Activated CD4-positive, alpha-beta T cell treated with anti-CD3 and anti-CD28 coated beads for 4 hours (primary cell): ENCODE measurements at places on chromosomes 5 and 9.

DNA sequence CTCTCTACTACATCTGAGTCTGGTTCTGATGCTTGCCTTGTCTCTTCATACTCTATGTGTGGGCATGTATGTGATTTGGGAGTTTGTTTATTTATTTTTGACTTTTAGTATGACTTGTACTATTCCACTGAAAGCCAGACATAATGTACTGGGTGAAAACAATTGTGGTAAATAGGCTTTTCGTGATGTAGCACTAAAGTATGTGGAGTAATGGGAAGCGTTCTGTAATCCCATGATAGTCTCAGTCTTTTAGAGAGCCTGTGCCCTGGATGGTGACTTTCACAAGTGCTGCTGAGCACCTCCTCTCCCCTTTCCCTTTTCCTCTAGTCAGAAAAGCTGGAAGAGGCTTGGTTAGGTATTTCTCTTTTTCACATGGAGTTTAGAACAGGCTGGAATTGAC lies 85.8 kb upstream of the S1PR3 start:
- no peak for DNase-seq

GRCh38 chr9:99121604-99122003 lies 16.7 kb downstream of the TGFBR1 start:
- DNase-seq: no peak

DNA sequence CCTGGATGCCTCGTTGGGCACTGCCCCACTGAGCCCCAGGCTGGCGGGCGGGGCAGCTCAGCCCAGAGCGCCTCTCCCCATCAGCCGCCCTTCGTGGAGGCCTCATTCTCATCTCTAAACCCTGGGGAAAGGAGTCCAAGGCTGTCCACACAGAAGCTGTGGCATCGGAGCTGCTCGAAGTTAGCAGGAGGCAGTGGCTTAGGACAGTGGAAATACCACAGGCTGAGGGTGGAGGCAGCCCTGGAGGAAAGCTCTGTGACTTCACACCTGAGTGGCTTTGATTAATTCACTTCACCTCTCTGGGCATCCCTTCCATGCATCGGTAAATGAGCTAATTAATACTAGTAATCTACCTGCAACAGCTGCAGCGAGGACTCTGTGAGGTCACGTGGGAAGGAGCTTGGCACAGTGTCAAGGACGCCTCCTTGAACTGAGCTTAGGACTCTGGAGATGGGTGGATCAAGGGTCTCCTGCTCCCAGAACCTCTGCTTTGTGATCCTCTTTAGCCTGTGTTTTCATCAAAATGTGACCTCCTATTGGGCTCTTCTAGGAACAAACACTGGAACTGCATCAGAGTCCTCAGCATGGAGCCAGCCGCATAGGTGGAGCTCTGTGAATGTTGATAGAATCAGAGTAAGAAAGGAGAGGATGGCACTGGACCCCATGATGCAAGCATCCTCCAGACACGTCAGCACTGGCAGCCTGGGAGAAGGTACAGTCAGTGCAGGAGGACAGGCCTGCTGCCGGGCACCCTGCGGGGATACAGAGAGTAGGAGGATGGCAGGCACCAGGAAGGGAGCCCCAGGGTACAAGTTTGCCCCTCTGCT lies 842 bp upstream of the ANGPTL2 start:
- no peak for DNase-seq

DNA sequence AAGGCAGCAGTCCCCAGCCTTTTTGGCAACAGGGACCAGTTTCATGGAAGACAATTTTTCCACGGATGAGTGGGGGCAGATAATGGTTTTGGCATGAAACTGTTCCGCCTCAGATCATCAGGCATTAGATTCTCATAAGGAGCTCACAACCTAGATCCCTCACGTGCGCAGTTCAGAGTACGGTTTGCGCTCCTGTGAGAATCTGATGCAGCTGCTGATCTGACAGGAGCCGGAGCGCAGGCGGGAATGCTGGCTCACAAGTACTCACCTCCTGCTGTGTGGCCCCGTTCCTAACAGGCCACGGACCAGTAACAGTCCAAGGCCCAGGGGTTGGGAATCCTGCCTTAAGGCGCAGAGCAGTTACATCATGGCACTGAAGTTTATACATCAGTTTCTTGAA lies 3.3 kb upstream of the BRD3 start:
- DNase-seq: no peak

DNA sequence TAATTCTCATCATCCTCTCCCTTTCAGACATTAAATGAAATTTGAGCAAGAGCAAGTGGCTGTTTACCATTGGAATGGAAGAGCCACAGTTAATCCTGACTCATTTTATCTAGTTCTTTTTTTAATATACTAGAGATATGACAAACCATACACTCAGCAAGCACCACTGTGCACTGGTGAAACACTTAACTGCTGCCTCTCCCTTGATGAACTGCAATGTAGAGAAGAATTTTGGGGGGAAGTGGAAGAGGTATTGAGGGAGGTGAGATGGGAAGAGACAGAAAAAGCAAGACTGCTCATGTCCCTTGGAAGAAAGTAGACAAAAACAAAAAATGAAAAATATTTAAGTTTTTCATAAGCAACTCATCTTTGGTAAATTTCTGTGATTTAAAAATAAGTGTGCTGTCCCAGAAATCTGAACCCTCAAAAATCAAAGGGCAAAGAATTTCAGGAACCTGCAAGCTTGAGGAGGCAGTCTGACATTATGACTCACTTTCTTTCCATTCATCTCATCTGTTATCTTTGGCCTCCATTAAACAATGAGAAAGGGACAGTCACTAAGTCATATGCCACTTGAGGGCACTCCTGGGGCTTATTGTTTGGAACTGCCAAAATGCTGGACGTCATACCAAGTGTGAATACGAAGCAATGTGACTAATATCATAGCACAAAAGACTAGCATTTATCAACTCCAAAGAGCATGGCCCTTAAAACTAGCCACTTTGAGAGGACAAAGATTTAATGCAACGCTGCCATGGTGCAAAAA lies 566.8 kb upstream of the DMAC1 start:
- no peak for DNase-seq

GRCh38 chr5:174725991-174726601 lies 1.7 kb downstream of the MSX2 start:
- no peak for DNase-seq

DNA sequence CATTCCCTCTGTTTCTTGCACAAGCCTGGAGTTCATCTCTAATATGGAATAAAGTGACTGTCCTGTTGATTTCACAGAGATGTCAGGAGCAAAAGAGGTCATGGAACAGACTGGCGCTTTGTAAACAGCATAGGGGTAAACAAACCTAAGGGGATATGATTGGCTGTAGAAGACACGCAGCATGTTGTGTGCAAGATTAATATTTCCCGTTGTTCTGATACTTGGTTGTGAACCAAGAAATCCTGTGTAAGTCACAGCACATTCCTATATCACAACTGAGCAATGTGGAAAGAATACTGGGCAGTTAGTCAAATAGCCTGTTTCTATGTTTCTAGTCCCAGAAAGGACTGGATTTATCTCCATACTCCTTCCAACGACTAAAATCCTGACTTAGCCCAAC lies 3.2 kb downstream of the ADAMTS12 start:
- no peak for DNase-seq

- peak; percentile 39 for DNase-seq
These were observed 24.2 kb downstream of the PCDHGC5 start for GRCh38 chr5:141512911-141513626.

DNA sequence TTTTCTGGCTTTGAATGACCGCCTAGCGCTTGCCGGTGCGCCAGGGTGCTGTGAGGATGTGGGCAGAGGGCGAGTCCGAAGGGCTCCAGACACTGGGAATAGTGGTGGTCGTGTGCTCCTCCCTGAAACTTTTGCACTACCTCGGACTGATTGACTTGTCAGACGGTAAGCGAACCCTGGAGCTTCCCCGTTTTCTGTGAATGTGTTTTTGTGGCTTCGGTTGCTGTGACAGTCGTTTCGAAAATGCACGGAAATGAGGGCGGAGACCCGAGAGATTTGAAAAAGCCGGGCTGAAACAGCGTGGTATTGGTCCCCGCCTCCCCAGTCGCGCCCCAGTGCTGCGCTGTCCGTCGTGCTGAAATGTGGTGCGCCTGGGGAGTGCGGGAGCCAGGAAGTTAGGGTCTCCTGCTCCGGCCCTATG lies 102.5 kb upstream of the GABRP start:
- DNase-seq: no peak

GRCh38 chr5:37767961-37768360 lies 71.9 kb downstream of the GDNF start:
- DNase-seq: no peak

- DNase-seq: no peak
These were observed 1049.5 kb upstream of the ACO1 start for GRCh38 chr9:31334837-31335528.

GRCh38 chr9:134031783-134032182 lies 6.5 kb downstream of the BRD3OS start:
- no peak for DNase-seq

GRCh38 chr9:127417131-127418036 lies 6.8 kb upstream of the ZNF79 start:
- no peak for DNase-seq

- no peak for DNase-seq
These were observed 363.9 kb upstream of the SEMA6A start for GRCh38 chr5:116938488-116938887.

- no peak for DNase-seq
These were observed 62.8 kb downstream of the RAPGEF1 start for GRCh38 chr9:131677049-131677443.

GRCh38 chr5:173630724-173631365 lies 14.4 kb upstream of the BOD1 start:
- DNase-seq: no peak

DNA sequence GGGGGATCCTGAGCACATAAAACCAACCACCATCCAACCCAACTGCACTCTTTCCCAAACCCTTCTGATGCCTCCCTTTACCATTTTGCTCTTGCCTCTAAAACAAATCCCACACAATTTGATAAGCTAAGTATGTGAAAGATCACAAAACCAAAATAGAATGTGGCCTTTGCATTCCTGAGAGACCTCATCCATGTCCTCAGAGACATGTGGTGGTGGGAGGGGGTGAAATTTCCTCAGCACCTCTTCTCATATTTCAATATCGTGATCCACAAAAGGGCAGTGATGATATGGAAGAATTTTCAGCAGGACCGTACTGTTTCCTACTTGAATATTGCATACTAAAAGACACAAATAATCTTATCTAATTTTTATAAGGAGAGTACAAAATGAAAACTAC lies 423.3 kb downstream of the TLE1 start:
- no peak for DNase-seq

DNA sequence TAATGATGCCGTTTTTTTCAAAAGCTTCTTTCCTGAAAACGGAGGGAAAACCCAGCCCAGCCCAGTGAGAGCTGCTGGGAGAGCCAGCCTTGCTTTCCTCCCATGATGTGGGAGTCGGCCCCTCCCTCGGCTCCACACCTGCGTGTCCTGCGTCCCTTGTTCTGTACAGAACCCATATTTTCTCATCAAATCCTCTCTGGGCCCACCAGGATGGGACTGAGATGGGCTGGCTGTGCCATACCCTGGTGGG lies 8.9 kb downstream of the FLT4 start:
- no peak for DNase-seq

DNA sequence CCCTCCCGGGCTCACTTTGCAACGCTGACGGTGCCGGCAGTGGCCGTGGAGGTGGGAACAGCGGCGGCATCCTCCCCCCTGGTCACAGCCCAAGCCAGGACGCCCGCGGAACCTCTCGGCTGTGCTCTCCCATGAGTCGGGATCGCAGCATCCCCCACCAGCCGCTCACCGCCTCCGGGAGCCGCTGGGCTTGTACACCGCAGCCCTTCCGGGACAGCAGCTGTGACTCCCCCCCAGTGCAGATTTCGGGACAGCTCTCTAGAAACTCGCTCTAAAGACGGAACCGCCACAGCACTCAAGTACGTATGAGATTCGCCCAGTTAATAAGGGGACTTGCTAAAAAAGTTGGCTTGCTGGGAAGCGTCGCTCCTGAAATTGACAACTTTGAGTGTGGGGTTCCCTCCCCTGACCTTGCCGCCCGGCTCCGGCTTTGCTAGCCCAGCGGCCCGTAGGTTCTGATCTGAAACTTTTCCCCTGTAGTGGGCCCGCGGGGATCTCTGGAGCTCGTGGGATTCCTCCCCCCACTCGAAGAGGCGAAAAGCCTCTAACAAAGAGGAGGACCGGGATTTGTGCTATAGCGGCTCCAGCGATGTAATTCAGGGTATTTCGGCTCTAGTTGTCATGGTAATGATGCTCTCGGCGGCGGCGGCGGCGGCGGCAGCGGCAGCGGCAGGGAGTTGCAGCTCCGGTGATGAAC lies 572 bp downstream of the NR4A3 start:
- peak; percentile 53 for DNase-seq

DNA sequence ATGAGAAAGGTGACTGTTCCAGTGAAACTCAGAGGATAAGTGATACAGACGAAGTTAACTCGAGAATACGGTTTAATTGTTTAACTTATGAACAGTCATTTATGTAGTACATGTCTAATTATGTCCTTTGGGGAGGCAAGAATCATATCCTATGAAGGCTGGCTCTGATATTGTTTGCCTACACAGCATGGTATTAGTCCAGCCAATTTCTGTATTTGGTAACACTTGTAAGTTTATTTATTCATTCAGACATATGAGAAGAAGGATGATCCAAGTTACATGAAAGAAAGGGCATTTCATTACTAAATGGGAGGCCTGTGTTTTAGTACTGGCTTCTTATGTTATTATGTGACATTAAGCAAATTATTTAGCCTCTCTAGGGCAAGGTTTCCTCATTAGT lies 199.7 kb downstream of the NNT start:
- DNase-seq: no peak

DNA sequence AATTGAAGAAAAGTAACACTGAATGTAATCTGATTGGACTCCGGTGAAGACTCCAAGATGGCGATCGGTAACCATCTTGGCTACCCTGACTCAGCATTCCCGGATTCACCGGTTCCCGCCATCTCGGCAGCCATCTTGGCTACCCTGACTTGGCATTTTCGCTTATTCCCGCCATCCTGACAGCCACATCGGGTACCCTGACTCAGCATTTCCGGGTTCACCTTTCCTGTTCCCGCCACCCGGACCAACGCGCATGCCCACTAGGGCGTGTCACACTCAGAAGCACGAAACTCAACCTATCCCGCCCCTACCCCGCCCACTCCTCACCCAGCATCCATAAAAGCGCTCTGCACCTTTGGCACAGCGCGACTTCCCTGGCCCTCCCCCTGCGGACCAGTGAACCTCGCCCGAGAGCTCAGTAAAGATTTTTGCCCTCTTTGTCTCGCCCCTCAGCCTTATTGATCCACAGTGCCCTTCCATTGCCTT lies 17.2 kb downstream of the SPTLC1 start:
- peak; percentile 72 for DNase-seq

- no peak for DNase-seq
These were observed 49.2 kb downstream of the KIAA1958 start for GRCh38 chr9:112535811-112536210.

- no peak for DNase-seq
These were observed 509.1 kb downstream of the RASEF start for GRCh38 chr9:82553654-82554366.
